Effector memory CD4-positive, alpha-beta T cell (primary cell): ENCODE measurements at places on chromosomes 7 and 10.

DNA sequence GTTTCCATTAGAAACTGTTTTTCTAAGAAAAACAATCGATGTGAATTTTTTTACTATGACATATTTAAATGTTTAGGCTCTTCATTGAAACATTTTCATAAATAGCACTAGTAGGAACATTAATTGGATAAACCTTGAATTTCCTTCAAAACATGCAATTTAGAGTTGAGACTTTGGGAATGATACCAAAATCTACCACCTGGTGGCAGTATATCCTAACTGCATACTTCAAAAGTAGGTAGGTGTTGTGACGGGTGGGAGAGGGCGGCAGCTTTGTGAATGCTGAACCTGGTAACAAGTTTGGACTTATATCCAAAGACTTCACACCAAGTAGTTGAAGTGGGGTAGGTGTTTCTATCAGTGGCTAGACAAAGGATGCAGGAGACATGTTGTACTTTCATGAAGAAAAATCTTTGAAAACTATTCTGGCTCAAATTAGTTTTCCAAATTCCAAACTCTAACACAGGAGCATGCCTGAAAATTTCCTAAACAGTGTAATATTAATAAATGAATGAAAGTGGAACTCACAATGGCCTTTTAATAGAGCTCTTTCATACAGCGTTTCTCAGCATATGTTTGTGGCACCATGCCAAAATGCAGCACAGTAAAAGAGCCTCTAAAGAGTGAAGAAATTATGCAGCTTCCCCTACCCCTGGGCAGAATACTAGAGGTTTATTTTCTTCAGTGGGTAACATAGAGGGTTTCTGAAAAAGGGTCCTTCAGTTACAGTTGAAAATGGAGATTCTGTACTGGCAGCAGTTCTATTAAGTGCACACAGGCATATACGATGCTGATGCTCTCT, 201.0 kb upstream of the TPK1 start:
- no peak for DNase-seq

- DNase-seq: no peak
These were observed 63.8 kb downstream of the BPGM start for GRCh38 chr7:134710511-134710853.

DNA sequence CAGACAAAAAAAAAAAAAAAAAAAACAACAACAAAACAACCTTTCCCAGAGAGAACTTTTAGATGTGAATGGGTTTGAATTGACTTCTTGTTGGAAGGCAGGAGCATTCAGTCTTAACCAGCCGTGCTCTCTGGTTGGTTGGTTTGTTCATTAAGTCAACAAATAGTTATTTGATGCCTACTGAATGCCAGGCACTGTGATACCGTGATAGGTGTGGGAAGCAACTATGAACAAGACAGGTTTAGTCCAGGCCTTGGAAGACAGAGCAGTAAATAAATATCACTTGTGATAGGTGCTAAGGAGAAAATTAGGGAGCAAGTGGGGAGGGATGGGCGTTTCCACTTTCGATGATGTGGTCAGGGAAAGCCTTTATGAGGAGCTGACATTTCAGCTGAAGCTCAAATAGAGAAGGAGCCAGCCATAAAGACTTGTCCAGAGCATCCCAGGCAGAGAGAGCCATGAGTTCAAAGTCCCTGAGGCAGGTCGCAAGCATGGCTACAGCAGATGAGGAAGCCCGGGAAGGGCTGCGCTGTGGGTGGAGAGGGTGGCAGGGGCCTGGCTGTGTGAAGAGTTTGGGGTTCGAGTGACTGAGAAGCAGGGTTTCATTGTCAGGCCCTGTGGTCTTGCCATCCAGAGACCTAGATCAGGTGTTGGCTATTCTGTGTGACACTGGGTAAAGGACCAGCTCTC, 8.0 kb downstream of the TSPAN15 start:
- no peak for DNase-seq

DNA sequence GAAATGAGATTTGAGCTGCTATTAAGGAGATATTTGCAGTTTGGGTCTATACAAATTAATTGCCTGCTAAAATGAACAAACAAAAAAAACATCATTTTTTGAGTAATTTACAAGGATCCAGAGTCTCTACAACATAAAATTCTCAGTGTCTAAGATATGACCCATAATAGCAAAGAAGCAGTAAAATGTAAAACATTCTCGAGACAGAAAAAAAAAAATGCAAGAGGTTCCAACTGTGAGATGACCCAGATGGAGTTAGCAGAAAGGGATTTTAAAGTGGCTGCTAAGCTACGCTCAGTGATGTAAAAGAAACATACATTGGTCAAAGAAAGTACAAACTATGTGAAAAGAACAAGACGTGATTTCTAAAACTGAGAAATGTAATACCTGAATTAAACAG, 471.0 kb downstream of the SH2D4B start:
- no peak for DNase-seq

DNA sequence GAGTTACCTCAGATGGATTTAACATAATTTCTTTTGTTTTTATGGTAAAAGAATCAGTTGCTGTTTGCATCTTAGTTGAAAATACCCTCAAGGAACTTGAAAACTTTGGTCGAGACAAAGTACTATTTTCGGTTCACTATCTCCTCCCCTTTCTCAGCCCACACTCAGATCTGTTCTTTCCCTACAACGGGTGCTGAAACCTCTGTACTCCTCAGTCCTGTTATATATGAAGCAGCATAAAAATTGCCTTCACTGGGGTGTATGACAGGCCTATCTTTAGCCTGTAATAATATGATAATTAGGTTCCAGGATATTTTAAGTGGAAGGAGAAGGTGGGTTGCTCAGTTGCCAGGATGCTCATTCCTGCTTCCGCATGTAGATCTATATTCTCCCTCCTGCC, 105.2 kb upstream of the NOBOX start:
- no peak for DNase-seq

- DNase-seq: no peak
These were observed 31.5 kb downstream of the KCNH2 start for GRCh38 chr7:150946421-150947240.

DNA sequence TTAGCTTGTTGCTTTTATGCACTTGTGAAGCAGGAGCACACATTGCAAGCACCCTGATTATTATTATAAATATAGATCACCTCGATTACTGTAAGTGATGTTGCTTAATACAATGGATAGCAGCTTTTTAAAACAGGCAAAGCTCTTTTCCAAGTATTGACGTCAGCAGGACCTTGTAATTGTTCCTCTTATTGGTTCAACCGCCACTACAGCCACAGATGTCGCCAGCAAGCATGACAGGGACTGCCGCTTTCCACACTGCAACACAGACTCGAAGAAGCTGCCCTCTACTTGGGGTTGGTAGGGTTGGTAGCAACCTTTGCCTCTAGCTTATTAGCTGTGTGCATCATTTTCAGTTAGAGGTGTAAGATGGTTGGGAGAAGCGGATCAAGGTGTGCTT, 167.6 kb downstream of the ZNF365 start:
- DNase-seq: no peak

DNA sequence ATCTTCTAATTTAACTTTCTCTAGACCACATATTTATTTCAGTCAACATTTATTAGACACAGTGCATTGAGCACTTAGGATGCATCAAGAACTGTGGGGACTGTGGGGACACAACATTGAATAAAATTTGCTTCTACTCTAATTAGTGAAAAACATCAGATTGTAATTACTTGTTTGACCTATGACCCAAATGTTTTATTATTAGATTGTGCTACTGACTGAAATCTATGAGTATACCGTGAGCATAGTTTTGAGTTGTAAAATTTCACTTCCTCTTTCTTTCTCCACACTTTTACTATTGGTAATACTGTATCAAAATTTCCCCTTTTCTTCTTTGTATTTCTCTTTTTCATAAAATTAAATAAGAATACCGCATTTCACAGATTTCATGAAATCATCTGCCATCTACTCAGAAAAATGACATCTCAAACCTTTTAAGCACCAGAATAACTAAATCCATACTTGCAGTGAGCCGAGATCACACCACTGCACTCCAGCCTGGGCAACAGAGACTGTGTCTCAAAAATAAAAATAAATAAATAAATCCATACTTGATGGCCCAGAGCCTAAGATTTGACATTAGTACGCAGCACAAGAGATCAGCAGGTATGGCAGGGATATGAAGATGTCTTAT, 25.4 kb upstream of the INPP5F start:
- DNase-seq: no peak

DNA sequence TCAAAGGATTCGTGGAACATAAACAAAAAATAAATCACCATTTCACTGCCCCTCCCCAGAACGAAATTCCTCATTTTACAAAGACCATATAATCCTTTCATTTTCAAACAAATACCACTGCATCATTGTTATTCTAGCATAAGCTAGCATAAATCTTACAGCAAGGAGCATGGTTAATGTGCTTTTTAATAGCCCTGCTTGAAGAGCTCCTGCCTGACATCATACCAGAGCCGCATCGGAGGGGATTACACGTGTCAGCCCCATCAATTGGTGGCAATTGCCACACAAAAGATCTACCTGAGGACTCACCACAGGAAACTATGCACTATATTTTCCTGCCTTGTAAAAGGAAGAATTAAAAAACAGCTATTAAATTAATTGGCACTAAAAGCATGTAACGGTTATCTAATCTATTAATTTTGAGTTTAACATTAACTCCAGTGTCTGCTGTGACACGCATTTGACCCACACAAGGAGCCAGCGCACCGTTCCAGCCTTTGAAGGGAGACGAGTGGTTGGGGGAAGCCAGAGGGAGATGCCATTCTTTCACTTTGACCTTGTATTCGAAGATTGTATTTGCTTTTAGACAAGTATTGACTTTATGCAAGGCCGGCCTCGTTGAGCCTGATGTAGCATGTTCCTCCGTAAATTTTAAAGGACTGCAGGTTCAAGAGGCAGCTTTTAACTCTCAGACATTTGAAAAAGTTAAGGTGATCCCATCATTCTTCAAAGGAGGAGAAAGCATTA, 261.1 kb upstream of the RNF32 start:
- DNase-seq: no peak

DNA sequence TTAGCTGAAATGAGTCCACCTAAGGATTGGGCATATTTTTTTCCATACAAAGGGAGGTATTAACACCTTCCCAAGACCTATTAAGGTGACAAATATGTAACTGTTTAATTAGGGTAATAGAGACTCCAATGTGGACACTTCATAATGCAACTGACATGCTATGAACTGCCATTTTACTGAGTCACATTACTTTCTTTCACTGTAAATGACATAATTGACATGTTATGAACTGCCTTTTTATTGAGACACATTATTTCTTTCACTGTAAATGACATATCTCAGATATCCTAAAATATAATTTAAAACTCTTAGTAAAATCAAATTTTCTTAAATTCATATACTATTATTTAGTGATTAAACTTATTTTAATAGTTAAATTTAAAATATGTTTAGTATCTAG, 528.8 kb upstream of the PCDH15 start:
- no peak for DNase-seq

- DNase-seq: no peak
These were observed 256.0 kb upstream of the TCERG1L start for GRCh38 chr10:131567279-131568162.

- DNase-seq: no peak
These were observed 2.0 kb upstream of the ZMYND11 start for GRCh38 chr10:132946-133898.

DNA sequence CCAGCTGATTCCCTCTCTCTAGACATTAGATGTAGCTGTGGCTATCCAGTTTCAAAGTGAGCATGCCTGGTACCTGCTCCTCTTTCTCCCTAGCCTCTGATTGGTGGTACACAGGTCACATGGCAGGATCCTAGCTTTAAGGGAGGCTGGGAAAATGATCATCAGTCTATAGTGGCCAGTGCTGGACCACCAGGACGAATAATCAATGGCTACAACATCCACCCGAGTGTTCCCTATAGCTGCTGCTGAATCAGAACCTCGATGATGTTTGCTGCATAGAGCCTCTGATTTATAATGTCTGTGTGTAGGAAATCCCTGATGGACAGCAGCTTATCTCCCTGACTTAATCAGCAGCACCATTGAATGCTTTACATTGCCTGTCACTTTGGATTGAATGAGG, 28.9 kb upstream of the LMTK2 start:
- DNase-seq: no peak

DNA sequence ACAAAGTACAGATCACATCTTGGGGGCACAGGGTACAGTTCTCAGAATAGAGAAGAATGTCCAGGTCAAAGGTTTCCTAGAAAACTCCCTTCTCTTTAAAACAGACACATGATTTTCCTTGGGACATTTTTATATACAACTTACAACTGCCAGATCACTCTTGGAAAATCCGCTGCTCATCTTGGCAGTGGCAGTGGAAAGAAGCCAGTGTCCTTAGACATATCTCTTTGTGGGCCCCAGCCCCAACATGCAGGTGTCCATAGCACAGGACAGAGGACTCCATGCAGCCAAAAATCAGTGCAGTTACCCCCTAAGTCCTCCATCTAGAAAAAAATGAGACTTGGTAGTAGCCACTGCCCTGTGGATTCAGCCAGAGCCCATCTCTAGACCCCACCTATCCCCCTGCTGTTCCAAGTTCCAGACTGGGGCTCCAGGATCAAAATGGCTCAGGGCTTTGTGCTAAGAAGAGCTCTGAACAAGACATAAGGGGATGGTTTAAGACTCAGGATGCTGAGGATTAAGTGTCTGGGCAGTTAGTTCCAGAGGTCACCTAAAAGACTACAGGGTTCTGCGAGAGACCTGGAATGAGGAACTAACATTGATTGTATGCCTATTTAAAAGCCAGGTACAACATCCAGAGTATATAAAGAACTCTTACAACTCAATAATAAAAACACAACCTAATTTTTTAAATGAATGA, 34.4 kb downstream of the HIPK2 start:
- DNase-seq: no peak

GRCh38 chr10:61835069-61835945, 66.2 kb upstream of the ARID5B start:
- DNase-seq: no peak

DNA sequence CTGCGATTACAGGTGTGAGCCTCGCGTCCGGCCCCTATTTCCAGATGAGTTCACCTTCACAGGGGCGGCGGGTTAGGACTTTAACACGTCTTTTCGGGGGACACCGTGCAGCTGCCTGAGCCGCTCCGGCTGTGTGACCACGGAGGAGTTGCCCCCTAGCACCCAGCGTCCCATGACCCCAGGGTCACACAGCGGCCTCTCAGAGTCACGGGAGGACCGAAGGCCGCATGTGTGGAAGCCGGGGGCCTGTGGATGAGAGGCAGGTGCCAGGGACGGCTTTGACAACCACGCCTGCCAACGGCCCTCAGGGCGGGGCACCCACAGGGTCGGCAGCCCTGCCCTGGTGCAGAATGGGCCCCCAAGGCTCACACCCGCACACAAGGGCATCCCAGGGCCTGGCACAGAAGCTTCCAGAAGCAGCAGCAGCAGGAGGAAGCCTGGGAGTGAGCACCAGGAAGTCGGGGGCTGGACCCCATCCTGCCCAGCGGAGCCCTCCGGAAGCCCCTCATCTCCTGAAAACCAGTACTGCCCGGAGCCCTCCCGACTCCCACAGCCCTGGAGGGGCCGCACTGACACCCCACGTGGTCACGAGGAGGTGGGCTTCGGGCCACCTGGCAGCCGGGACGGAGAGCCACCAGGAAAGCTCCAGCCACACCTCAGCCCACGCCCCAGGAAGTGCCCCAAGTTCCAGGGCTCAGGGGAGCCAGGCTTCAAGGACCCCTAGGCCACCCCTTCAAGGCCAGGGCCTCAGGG, 32.7 kb downstream of the ADAP1 start:
- DNase-seq: no peak

- DNase-seq: no peak
These were observed 6.1 kb downstream of the GSTO2 start for GRCh38 chr10:104274762-104275721.

- no peak for DNase-seq
These were observed 101.0 kb downstream of the GSAP start for GRCh38 chr7:77315182-77315591.

GRCh38 chr7:36781011-36781738, 56.9 kb upstream of the AOAH start:
- DNase-seq: no peak
